Thyroid gland (tissue), 4 donors: ENCODE measurements at places on chromosomes 1 and 21.
A peak's percentile ranks its signal among the peaks of the same experiment; 100 is the strongest.

GRCh38 chr1:223720971-223721591, 8.7 kb downstream of the CAPN2 start:
- DNase-seq = no peak

DNA sequence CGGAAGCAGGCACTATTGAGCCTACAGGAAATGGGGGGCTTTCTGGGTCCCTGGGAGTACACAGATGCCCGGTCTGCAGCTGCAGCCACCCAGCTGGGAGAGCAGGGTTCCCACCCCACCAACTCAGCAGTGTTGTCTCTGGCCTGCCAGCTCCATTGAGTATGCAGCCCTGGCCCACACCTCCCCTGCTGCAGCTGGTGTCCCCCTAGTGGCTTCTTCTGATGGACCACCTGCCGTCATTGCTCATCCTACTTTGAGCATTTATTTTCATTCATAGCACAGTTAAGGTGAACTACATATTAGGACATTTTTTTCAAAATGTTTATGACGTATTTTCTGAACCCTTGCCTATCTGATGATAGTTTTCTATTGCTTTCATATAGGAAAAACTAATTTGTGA, 189.8 kb upstream of the LYPLAL1 start:
- DNase-seq = no peak

DNA sequence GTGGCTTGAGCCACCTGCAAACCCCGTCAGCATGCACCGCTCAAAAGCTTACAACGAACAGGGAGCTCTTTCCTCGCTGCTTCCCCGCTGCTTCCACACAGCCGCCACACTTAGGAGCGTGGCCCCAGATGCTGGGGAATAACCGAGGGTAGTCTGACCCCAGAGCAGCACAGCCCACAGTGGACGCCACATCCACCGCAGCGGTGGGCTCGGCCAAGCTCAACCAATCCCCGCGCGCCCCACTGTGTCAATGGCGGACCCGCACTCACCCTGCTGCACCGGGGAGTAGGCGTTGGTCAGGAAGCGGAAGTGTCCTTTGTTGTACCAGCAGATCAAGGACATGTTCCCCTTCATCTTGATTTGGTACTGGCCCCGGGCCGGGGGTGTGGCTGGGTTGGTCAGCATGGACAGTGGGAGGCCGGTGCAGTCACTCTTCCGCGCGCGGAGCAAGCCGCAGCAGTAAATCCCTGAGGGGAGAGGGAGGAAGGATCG, 93.5 kb downstream of the PGBD5 start:
- DNase-seq = no peak

DNA sequence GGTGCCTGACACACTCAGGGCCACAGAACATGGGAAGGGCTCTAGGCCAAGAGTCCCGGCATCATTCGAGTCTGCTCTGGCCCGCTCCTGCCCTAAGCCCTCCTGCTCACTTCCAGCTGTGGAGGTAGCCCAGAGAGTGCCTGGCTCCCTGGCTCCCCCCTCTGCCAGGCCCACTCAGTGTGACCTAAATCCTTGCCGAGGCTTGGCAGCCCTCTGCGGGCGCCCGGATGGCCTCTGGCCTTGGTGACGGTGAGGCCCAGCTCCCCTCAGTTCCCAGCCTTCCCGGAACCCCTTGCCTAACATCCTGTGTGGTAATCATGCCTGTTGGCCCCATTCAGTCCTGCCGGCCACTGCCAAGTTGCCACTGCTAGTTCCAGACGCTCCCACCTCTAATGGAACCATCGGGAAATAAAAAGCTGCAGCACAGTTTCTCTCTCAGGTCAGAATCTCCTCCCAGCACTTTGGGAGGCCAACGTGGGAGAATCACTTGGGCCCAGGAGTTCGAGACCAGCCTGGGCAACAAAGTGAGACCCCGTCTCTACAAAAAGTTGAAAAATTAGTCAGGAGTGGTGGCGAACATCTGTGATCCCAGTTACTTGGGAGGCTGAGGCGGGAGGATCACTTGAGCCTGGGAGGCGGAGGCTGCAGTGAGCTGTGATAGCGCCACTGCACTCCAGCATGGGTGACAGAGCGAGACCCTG, 1.2 kb upstream of the H6PD start:
- peak; percentile 54 for DNase-seq

GRCh38 chr21:42307106-42307505, 8.1 kb downstream of the TFF3 start:
- DNase-seq = no peak

- DNase-seq = peak; percentile 76
Observed at GRCh38 chr1:222979561-222979960, 163.5 kb downstream of the TLR5 start.
